WTC11 (cell line): ENCODE measurements at places on chromosomes 2 and 18. TPM values are rescaled to one million over a fixed set of nuclear protein-coding genes. Genes with fewer than 3 reads are reported as not detected.

SPRED2 gene
- 26.4 to 34.1 TPM (median 32.7 TPM) in 3 replicates for total RNA-seq

DNA sequence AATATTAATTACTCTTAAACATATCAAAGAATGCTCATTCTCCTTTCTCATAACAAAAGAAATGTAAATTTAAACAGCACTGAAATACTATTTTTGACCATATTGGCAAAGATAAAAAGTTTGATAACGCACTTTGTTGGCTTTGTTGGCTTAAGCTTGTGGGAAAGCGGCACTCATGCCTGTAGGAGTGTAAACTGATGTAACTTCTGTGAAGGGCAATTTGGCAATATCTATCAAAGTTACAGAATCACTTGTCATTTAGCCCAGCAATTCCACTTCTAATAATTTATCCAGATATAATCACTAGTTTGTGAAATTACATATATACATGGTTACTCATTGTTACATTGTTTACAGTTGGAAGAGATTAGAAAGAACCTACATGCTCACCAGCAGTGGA lies 311.8 kb upstream of the STON1 start:
- no peak overlapping the region for H3K27ac ChIP-seq
- no peak overlapping the region for H3K4me3 ChIP-seq
- H3K27me3 ChIP-seq: no peaks in the 10 kb centered on the region
- no peaks in the 10 kb centered on the region for H3K36me3 ChIP-seq
- no peak for DNase-seq

DNA sequence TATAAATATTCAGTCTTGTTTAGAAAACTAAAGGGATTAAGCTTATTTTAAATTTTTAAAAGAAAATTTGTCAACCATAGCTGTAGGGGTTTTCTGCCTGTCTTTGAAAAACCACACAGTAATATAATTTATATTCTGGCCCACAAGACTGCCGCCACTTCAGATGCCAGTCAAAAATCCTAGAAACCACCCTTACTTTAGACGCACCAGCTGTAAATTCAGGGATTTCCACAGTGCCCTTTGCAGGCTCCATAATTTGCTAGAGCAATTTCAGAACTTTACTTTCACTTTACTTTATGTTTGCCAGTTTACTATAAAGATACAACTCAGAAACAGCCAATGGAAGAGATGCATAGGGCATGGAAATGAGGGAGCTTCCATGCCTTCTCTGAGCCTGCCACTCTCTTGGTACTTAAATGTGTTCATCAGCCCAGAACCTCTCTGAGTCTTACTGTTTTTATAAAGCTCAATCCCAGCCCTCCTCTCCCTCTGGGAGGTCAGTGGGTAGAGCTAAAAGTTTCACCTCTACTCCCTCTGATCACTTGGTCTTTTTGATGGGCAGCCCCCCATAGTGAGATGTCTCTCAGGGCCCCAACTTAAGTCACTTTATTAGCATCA lies 63.3 kb downstream of the KYNU start:
- H3K36me3 ChIP-seq: no peaks in the 10 kb centered on the region
- no peak overlapping the region for H3K27ac ChIP-seq
- H3K4me1 ChIP-seq: peaks cover 9% of the 10 kb centered on the region
- no peak overlapping the region for H3K4me3 ChIP-seq

GRCh38 chr2:110871637-110872036 lies 139.3 kb downstream of the ACOXL start:
- no peak overlapping the region for H3K27ac ChIP-seq
- H3K4me1 ChIP-seq: peaks cover 35% of the 10 kb centered on the region
- no peaks in the 10 kb centered on the region for H3K36me3 ChIP-seq

SFT2D3 gene
- total RNA-seq: 9.2 to 10.5 TPM (median 9.8 TPM) in 3 replicates

DNA sequence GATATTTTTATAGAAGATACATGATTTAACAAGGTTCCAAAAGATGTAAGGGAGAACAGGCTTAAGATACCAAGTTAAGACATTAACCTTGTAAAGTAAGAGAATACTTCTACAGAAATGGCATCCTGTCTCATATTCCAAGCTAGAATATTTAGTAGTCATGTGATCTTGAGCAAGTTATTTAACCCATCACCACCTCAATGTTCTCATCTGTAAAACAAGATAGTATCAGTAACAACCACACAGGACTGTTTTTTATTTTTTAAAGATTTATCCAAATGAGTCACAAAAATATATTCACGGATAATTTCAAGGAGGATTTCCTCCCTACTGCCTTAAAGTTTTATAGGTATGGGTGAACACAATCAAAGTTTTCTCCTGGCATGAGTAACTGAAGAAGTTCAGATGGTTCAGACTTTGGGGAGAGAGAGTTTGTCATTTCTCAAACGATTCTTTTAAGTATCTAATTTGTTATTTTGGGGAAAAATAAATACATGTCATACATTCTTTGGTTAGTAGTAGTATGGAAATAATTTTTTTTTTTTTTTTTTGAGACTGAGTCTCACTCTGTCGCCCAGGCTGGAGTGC lies 25.9 kb downstream of the ROCK1 start:
- no peak overlapping the region for H3K27ac ChIP-seq
- H3K4me3 ChIP-seq: no peak overlapping the region
- H3K27me3 ChIP-seq: no peaks in the 10 kb centered on the region
- H3K36me3 ChIP-seq: peaks cover 20% of the 10 kb centered on the region
- no peak for DNase-seq
